ENCODE measurements at places on chromosomes 13 and 19.

GRCh38 chr19:45767410-45767880, 1.6 kb downstream of the SIX5 start:
- DNase-seq, result no peak

DNA sequence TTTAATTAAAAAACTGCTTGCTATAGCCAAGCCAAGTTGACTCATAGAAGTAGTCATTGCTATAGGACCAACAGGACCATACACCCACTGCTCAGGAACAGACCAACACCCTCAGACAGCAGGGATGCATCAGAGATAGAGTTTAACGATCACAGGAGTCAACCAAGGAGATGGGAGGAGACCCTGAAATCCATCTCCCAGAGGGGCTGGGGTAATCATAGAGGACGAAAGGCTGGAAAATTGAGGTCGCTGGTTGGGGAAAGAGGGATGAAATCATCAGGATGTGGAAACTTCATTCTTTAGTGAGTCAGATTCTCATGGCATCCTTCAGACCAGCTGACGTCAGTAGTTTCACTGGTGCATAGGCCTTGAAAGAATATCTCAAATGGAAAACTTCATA, 160.4 kb upstream of the GPC6 start:
- DNase-seq, result no peak

GRCh38 chr19:13506471-13506820, at the start of gene CACNA1A:
TSS of gene CACNA1A (minus strand) at chr19:13506479. CDS start at chr19:13506224, 255 bp downstream.
- no peak for DNase-seq

GRCh38 chr19:50861010-50861409, 6.3 kb downstream of the KLK3 start:
- no peak for DNase-seq

- DNase-seq, result no peak
Observed at GRCh38 chr13:37485756-37486155, 112.8 kb downstream of the POSTN start.

DNA sequence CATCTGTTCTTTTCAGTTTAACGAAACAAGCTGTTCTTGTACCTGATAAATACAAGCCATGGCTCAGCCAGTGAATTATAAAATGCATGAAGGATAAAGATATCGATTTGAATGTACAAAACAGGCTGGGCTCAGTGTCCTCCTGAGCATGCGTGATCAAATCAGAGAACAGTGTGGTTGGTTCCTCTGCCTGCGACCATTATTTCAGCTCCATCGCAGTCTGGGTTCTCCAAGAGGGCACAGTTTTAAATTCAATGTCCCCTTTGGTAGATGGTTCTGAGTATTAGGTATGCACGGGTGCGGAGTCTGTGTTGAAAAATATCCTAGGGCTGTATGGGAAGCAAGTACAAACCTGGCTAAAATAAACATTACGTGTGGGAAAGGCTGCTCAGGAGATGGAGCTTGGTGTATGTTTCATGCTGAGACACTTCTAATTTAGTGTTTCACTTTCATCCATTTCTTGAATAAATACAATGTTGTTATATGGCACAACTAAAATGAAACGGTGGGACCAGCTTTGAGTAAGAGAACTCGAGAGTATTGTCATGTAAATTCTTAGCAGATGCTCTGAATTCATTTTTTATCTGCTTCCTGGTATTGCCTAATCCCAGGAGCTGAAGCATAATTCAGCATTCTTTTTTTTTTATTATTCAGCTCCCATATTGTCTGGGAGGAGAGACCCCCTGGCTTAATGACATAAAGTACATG, 458.7 kb downstream of the MYO16 start:
- DNase-seq, result no peak

GRCh38 chr13:35984287-35984686, 146.9 kb downstream of the DCLK1 start:
- no peak for DNase-seq

DNA sequence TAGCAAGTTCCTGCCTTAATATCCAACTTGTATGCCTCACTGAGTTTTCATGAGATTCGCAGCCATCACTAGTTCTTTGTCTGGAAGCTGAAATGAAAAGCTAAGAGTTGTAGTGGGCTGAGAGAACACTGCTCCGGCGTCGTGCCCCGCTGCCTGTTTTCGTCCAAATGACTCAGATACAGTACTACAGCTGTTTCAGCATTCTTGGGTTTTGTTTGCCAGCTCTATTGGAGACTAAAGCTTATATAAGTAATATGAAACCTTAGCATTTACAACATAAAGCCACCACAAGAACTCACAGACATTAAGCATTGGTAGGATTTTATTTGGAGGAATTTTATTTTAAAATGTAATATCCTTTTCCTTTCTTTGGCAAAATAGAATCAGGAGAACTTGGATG, 299.7 kb downstream of the DLEU7 start:
- no peak for DNase-seq

GRCh38 chr13:50366488-50367174, 351.4 kb downstream of the KCNRG start:
- DNase-seq, result no peak

- no peak for DNase-seq
Observed at GRCh38 chr19:31390711-31391110, 41.5 kb upstream of the TSHZ3 start.

GRCh38 chr19:6531163-6531955, 533 bp downstream of the TNFSF9 start:
- no peak for DNase-seq

DNA sequence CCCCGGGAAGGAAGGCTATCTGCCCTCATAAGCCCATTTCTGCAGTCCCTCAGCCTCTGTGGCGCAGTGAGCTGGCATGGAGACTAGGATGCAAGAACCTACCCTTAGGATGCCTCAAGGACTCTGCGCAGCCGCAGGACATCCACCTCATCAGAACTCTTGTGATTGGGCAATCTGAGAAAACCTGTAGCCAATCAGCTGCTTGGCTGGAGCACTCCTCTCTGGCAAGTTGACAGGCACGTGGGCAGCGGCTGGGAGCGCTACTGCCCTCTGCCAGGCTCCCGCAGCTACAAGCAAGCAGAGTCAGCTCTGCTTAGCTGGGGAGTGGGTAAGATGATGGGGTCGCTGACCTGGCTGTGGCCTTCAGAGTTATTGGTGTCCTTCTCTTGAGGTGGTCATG, 1.5 kb upstream of the ECSIT start:
- DNase-seq, result peak; percentile 22
